ENCODE measurements at places on chromosomes 2 and 18.

GRCh38 chr2:54574107-54574859 is 118.2 kb downstream of the SPTBN1 start:
- no peak for DNase-seq

- no peak for DNase-seq
Measured at GRCh38 chr2:71807581-71808451, 339.8 kb downstream of the CYP26B1 start.

- DNase-seq: no peak
Measured at GRCh38 chr2:106053116-106053515, 141.0 kb downstream of the UXS1 start.

DNA sequence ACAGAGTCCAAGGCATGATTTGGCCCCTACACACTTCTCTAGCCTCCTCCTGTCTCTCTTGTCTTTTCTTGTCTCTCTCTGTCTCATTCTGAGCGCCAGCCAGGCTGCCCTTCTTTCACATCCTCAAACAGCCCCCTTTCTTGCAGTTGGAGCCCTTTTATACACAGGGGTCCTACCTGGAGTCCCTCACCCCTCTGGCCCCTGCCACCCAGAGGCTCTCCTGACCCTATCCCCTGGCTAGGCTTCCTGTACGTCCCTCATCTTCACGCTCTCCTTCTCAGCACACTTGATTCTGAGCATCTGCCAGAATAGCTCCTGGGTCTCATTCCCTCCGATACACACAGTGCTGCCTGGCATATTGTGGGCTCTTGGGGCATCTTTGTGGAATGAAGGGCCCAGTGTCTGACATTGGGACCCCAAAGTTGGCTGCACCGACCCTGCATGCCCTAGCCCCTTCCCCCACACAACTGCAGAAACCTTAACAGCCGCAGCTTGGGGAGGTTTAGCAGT is 261.9 kb downstream of the DYSF start:
- DNase-seq: no peak

- no peak for DNase-seq
Measured at GRCh38 chr2:36526226-36526625, 71.7 kb downstream of the FEZ2 start.

- DNase-seq: no peak
Measured at GRCh38 chr2:17476830-17477229, 41.4 kb downstream of the RAD51AP2 start.

DNA sequence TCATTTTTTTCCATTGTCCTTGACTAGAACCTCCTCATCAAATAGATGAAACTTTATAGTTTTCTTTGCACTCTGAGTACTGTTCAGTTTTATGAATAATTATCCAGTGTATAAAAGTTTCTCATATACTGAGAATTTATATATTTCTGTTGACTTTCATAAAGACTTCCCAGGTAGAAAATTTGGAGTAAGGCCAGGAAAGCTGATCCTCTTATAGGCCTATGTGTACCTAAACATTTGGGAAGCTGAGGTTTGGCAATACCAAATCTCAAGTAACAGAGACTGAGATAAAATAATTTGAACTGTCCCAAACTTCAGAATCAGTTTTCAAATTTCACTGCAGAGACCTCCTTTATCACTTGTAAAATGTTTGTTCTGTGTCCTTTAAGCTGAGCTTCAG is 43.4 kb downstream of the CCDC102B start:
- no peak for DNase-seq

- DNase-seq: no peak
Measured at GRCh38 chr2:237455764-237456163, 31.3 kb upstream of the MLPH start.

GRCh38 chr2:66948234-66948633 is 448.9 kb upstream of the ETAA1 start:
- no peak for DNase-seq

DNA sequence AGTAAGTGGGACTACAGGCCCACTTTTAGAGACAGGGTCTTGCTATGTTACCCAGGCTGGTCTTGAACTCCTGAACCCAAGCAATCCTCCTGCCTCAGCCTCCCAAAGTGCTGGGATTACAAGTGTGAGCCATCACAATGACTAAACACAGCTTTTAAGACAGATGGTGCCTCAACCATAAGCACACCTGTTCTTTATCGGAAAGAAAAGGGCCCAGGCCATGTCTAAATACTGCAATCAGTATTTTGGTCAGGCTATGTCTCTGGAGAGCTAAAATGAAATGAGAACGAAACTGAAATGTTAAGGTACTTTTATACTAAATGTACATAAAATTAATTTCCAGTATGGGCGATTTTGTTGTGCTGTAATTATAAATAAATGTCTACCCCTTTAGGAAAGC is 69.5 kb upstream of the SPTBN1 start:
- no peak for DNase-seq

GRCh38 chr2:230762317-230762896 is 49.8 kb downstream of the CAB39 start:
- no peak for DNase-seq

DNA sequence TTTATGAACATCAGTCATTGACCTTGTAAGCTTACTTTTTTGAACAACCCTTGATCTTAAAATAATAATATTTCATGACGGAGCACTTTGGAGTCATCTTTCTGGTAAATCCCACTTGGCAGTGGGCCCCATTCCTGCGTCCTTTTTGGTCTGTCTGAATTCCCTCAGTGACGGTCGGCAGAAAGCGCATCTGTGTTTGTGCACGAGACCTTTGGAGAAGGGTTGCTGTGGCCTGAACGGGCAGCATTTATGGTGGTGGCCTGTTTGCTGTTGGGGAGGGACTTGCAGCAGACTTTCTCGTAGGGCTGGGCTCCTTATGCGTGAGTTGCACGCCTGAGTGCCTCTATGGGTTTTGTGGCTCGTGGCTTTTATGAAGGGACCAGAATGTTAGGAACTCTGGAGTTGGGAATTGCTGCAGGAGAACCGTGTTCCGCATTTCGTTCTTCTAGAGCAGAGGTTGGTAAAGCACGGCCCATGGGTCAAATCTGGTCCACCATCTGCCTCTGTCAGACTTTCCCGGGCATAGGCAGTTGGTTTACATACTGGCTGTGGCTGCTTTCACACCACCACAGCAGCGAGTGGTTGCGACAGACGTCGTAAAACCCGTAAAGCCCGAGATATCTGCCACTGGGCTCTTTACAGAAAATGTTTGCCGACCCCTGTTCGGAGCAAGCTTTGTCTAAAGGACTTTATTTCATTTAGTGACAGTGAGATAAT is 30.8 kb downstream of the LPIN1 start:
- DNase-seq: no peak

- DNase-seq: no peak
Measured at GRCh38 chr2:160583813-160584537, 90.4 kb upstream of the RBMS1 start.

DNA sequence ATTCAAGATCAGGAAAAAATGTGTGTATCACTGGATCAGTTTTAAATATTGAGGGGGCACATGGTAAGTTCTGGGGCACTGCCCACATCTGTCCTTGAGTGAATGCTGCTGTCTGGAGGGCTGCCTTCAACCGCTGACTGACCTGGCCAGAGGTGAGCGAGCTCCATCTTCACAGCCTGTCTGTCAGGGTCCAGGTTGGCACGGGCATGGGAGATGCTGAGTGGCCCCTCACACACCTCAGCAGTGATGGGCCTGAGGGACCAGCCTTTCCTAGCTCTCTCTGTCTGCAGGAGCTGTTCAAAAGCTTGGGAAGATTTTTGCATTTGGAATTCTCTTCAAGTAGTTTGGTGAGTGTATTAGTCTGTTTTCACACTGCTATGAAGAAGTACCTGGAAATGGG is 114.8 kb upstream of the ALKAL2 start:
- no peak for DNase-seq
